ENCODE measurements at places on chromosomes 5 and 9. TPM values are rescaled to one million over a fixed set of nuclear protein-coding genes. Genes with fewer than 3 reads are reported as not detected.

Gene PCDHB12
- polyA plus RNA-seq, result not detected

Gene ANXA2R
- 50.4 TPM for polyA plus RNA-seq

Gene PCDHA1
- not detected for polyA plus RNA-seq

Gene PCDHA13
- polyA plus RNA-seq, result not detected

Gene CAMSAP1
- polyA plus RNA-seq, result 6.6 TPM

Gene GPR150
- polyA plus RNA-seq, result 0.30 TPM

Gene PDLIM4
- polyA plus RNA-seq, result not detected

Gene ERCC6L2
- polyA plus RNA-seq, result 10.1 TPM

Gene AJM1
- polyA plus RNA-seq, result 1.7 TPM

Gene ARSI
- polyA plus RNA-seq, result not detected

Gene PDE6A
- not detected for polyA plus RNA-seq

Gene SPINK4
- polyA plus RNA-seq, result not detected

Data from B cell (primary cell).